SJCRH30 (cell line): ENCODE measurements at places on chromosomes 2 and 18. TPM values are rescaled to one million over a fixed set of nuclear protein-coding genes. Genes with fewer than 3 reads are reported as not detected.

Gene ZNF385B
- 0.84 and 2.1 TPM in 2 replicates for total RNA-seq

Gene ARHGAP28
- 12.6 and 15.1 TPM in 2 replicates for total RNA-seq

Gene MREG
- total RNA-seq, result 10.3 and 11.1 TPM in 2 replicates

Gene MARCO
- not detected in 2 replicates for total RNA-seq

Gene AOX1
- 0.23 and 0.57 TPM in 2 replicates for total RNA-seq

Gene CYP27A1
- 3.2 and 3.6 TPM in 2 replicates for total RNA-seq

Gene VIL1
- 0.02 and 0.03 TPM in 2 replicates for total RNA-seq

Gene RGPD4
- 0.05 TPM in 1 of 2 replicates, not detected in the other for total RNA-seq

Gene SERPINB4
- not detected in 2 replicates for total RNA-seq

Gene CYTIP
- 0.71 and 0.81 TPM in 2 replicates for total RNA-seq

Gene BMP10
- total RNA-seq, result 0.08 TPM in 1 of 2 replicates, not detected in the other

DNA sequence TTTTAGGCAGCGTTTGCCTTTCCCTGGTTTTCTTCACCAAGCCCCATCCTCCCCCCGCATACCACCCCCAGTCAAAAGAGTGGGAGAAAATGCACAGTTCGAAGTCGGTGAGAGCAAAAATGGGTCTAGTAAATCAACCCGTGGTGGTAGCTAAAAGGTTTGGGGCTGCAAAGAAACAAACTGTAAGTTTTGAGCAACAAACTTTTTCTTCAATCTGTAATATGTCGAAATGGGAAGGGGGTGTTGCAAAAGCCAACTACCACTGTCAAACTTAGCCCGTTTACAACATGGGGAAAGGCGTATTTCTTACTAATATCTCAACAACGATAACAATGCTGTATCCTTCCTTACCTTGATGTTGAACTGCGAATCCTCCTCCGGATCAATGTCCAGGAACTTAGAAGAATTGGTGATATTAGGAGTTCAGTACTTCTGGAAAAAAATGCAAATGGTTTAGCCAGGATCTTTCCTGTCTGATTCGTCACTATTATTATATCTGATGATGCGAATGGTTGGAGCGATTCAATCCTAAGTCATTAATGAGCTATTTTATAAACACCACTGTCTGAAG, 2.4 kb upstream of the SATB2 start:
- peak overlapping the region; percentile 82 for H3K27ac ChIP-seq
- H3K4me1 ChIP-seq, result no peaks in the 10 kb centered on the region
- H3K36me3 ChIP-seq, result no peaks in the 10 kb centered on the region
- H3K4me3 ChIP-seq, result peak overlapping the region; percentile 88

DNA sequence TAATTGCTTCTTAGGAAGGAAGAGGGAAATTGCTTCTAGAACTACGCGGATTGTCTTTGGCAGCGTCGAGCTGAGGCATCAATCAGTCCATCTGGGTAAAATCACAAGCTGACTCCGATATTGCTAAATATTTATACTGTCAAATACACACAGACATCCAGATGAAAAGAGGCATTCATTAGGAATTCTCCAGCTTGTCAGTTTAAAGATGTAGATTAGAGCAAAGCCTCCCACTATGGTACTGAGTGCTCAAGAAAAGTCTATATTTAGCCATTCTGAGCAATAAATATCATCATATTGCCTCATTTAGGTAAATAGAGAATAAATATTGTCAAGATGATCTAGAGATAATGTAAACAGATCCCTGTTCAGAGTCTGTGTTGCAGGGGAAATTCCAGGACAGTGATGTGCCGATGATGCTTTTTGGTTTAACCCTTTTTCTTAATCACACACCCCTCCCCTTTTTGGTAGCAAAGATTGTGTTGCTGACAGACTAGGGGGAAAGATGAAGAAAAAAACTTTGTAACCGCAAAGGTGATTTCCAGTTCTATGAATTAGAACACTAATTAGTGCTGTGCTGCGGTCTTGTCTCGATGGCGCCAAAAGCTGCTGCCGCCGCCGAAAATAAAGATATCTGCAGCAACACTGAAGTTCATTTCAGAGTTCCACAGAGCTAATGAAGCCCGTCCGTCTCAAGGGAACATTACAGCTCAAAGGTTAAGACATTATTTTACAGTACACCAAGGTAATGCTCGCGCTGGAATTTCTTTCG, 171.8 kb downstream of the PTGR3 start:
- no peaks in the 10 kb centered on the region for H3K36me3 ChIP-seq
- H3K4me3 ChIP-seq, result no peak overlapping the region
- no peak overlapping the region for H3K27ac ChIP-seq
- no peak for DNase-seq

DNA sequence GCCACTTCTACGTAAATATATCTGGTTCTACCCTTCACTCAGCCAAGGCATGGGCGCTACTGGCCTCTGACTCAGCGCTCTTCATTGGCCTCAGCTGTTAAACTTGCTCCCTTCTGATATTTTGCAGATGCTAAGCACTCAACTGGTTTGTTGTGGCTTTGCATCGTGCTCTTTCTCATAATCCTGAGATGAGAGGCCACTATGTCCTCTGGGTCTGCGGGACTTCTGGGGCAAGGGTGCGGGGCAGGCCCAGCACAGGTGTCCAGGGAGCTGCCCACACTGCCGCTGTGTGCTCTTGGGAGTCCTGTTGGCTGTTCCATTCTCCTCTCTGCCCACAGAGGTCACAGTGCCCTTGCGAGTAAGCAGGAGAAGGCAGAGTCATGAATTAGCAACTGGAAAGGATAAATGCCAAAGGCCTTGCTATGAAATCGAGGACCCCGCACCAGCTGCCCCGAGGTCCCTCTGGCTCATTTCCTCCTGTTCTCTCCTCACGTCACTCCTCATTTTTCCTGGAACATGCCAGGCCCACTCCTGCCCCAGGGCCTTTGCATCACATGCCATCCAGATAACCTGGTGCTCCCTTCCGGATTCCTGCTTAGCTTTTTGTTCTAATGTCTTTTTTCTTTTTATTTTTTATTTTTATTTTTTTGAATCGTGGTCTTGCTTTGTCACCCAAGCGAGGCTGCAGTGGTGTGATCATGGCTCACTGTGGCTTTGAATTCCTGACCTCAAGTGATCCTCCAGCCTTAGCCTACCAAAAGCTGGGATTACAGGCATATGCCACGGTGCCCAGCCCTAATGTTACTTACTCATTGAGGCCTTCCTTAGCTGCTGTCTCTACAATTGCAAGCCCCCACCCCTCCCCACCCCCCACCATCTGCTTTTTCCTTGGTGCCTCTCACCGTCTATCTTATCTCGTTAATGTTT, 34.9 kb upstream of the MAT2A start:
- no peaks in the 10 kb centered on the region for H3K36me3 ChIP-seq
- peaks cover 44% of the 10 kb centered on the region for H3K4me1 ChIP-seq
- peak; percentile 77 for DNase-seq
- no peak overlapping the region for H3K4me3 ChIP-seq

GRCh38 chr2:20180676-20181648, 44.0 kb downstream of the SDC1 start:
- H3K36me3 ChIP-seq, result no peaks in the 10 kb centered on the region
- peaks cover 11% of the 10 kb centered on the region for H3K27me3 ChIP-seq
- peaks cover 20% of the 10 kb centered on the region for H3K4me1 ChIP-seq
- H3K27ac ChIP-seq, result no peak overlapping the region

- no peaks in the 10 kb centered on the region for H3K4me1 ChIP-seq
- H3K36me3 ChIP-seq, result no peaks in the 10 kb centered on the region
- H3K4me3 ChIP-seq, result no peak overlapping the region
- H3K27ac ChIP-seq, result no peak overlapping the region
These were observed 325.0 kb downstream of the CCDC178 start for GRCh38 chr18:33115476-33115875.

DNA sequence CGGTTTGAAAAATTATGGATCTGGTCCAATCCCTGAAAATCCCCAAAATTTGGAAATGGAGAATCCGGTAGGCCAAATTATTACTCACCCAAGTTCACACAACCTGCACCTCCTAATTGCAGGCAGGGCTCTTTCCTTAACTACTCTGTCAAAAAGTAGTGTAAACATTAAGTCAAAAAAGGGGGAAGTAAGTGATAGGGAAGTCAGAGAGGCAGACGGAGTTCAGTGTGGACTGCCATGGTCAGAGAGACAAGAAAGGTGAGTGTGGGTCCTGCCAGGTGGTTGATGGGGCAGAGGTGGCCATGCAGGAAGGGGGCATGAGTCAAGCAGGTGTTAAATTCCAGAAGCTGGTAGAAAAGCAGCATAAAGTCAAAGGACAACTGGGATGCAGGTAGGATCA, 104.7 kb upstream of the STPG4 start:
- no peak overlapping the region for H3K4me3 ChIP-seq
- no peaks in the 10 kb centered on the region for H3K27me3 ChIP-seq
- H3K4me1 ChIP-seq, result peaks cover under 1% of the 10 kb centered on the region
- no peak overlapping the region for H3K27ac ChIP-seq
- DNase-seq, result no peak

DNA sequence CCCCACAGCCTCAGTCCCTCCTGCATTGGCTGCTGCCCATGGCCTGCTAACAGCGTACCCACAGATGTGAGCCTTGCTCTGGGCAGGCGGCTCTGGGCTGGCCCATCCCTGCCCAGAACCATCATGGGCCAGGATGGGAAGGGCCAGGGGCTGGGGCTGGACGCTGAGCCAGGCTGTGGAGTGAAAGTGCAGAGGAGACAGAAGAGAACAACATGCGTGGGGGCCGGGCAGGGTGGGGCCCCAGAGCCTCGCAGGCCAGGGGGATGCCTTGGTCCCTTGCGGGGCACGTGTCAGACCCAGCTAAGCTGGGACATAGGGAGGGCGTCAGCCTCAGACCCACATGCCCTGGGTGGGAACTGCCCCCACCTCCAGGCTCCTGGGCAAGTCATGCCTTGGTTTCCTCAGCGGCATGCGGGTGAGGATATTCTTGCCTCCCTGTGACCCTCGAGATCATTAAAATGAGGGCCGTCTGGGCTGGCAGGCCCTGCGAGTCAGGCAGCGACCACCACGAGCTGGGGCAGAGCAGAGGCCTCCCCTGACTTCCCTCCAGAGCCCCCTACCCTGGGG, 27.3 kb downstream of the GPC1 start:
- no peak overlapping the region for H3K4me3 ChIP-seq
- peaks cover 54% of the 10 kb centered on the region for H3K36me3 ChIP-seq
- peaks cover 32% of the 10 kb centered on the region for H3K4me1 ChIP-seq

DNA sequence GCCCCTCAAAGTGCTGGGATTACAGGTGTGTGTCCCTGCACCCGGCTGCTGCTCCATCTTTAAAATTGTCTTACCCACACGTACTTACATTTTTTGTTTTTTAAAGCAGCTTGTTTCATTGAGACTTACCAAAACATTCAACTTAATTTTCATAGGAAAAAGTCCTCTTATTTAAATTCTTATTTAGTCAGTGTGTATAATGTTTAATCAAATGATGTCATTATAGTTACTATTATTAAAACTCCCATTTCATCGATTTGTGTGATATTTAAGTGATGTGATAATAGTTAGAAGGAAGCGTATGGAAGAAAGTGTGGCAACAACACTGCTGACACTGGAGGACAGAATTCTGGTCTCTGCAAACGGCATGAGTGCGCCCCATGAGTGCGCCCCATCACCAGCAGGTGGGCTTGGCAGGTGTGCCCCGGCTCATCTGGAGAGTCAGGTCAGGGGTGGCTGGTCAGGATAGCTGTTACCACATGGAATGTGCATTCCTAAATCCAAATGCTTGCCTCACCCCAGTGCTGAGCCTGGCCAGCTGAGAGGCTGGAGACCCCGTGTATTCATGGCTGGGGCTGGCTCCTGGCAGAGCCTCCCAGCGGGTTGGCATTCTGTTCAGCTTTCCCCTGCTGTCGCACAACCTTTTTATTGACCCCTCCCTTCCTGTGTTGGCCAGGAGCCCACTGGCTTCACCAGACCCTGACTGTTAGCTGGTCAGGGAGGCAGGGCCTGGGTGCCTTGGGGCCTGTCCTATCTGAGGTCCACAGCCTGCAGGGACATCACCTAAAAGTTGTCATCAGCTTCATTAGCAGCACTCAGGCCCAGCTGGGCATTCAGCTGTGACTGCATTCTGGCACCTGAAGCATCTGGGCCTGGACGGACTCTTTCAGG, 79.7 kb downstream of the AGAP1 start:
- DNase-seq, result no peak
- no peak overlapping the region for H3K27ac ChIP-seq
- H3K27me3 ChIP-seq, result no peaks in the 10 kb centered on the region
- 0 out of 2 replicates have a peak, but pooled peaks cover 4% of the 10 kb centered on the region for H3K36me3 ChIP-seq
- H3K4me3 ChIP-seq, result no peak overlapping the region

- no peak for DNase-seq
- H3K4me3 ChIP-seq, result no peak overlapping the region
These were observed 202.7 kb downstream of the CYRIA start for GRCh38 chr2:16462958-16463357.

DNA sequence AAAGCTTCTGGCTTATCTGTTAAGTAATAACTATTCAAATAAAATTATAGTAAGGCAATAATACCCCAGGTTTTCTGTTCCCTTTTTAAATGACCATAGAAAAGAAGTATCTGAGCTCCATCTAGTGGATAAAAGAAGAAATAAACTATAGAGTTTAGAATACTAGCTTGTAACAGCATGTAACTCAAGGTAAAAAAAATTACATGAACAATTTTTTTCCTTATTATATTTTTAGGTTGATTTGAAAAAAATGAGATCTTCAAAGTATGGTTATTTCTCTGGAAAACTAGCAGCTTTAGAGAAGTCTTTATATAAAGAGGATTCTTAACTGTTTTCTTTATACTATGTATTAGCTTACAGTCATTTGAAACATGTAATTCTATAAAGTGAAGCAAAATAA, 58.1 kb downstream of the NCKAP1 start:
- no peak overlapping the region for H3K27ac ChIP-seq
- H3K4me1 ChIP-seq, result no peaks in the 10 kb centered on the region

- H3K36me3 ChIP-seq, result no peaks in the 10 kb centered on the region; the same call in none of the 2 replicates
- DNase-seq, result peak; percentile 82
- peaks cover 29% of the 10 kb centered on the region for H3K4me1 ChIP-seq
- peak overlapping the region; percentile 34 for H3K27ac ChIP-seq
These were observed 291.1 kb downstream of the SLC8A1 start for GRCh38 chr2:40160751-40161218.

DNA sequence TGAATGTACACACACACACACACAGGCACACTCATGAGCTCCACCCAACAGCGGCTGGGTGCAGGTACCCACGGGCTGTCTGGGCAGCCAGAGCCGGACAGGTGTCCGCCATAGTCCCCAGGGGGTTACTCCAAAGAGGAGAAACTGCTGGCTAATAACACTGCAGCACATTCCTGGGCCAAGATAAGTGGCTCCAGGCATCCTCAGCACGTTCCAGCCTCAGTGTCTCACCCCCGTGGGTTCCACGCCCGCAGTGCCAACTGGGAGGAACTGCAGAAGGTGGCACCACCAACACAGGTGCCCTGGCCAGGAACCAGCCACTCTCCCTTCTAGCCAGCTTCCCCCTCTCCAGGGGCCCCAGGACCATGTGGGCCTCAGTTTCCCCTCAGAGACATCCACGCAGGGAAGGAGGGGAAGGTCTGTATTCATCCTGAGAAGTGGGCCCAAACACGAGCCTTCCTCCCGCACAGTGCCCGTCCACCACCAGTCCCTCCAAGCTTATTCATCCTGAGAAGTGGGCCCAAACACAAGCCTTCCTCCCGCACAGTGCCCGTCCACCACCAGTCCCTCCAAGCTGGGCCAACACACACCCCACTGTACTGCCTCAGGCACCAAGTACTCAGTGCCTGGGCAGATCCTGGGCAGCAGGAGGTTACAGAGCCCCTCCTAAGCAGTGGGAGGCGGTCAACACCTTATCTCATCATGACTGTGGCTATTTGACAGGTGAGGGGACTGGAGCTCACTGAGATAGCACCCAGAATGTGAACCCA, 47.6 kb downstream of the TNS1 start:
- peaks cover 2% of the 10 kb centered on the region for H3K27me3 ChIP-seq
- H3K36me3 ChIP-seq, result no peaks in the 10 kb centered on the region
- no peak for DNase-seq
- H3K27ac ChIP-seq, result no peak overlapping the region
